Activated CD4-positive, alpha-beta T cell treated with anti-CD3 and anti-CD28 coated beads for 4 hours (primary cell): ENCODE measurements at places on chromosomes 3 and 15.

- DNase-seq: no peak
These were observed 15.5 kb upstream of the ATP8B4 start for GRCh38 chr15:50134524-50135024.

GRCh38 chr3:120894316-120895057, 13.5 kb upstream of the STXBP5L start:
- no peak for DNase-seq

- DNase-seq: no peak
These were observed 24.7 kb downstream of the MYO5A start for GRCh38 chr15:52503788-52504496.

- no peak for DNase-seq
These were observed 27.4 kb upstream of the CD47 start for GRCh38 chr3:108118038-108118768.

DNA sequence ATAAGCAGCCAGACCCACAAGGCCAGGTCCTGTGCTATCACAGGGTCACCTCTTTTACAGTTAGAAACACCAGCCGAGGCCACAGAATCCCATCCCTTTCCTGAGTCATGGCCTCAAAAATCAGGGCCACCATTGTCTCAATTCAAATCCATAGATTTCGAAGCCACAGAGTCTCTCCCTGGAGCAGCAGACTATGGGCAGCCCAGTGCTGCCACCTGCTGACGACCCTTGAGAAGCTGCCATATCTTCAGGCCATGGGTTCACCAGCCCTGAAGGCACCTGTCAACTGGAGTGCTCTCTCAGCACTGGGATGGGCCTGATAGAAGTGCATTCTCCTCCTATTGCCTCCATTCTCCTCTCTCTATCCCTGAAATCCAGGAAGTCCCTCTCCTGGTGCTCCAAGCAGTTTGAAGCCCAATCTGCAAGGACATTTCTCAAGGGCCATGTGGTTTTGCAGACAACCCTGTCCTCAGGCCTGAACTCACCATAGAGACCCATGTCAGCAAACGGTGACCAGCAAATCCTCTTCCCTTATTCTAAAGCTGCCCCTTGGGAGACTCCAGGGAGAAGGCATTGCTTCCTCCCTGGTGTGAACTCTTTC, 39.6 kb downstream of the TGM4 start:
- peak; percentile 59 for DNase-seq

DNA sequence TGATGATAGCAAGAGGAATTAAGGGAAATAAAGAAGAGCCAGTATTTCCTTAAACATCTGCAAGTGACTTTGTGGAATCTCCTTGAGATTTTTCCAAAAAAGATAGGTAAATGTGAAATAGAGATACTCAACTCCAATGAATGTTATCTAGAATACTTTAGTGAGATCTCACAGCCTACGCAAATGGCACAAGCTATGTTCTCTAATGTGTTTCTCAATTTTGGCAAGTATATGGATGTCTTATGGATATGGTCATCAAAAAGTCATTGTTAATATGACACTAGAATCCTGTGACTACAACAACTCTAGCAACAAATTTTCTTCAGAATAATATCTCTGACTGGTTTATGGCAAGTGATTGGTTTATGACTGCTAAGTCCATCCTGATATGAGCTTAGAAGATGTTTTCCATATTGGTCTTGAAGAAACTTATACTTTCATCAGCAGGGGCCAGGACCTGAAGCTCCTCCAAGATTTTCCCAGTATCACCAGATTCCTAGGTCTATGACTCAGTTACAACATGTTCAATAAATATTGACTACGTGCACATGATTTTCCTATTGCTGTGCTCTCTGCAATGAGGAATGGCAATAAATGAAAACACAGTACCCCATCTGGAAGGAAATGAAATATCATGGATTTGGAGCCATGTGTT, 170.9 kb upstream of the THBS1 start:
- DNase-seq: no peak

DNA sequence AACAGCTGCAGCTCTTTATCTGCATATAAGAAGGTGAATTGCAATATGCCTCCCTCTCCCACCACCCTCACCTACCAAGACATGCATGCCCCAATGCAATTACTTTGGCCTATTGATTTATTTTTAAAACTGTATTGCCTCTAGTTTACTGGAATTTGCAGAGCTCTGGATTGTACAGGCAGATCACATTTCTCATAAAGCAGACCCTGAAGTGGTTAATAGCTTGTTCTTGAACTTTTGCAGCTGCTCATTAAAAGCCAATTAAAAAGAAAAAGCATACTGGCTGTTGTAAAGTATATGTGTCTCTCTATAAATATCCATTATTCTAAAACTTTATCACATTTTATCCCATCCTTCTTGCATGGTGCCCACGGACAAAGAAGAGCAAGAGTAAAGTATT, 221.5 kb upstream of the TOPAZ1 start:
- no peak for DNase-seq

GRCh38 chr3:38996193-38996592, 55.6 kb downstream of the SCN11A start:
- no peak for DNase-seq

DNA sequence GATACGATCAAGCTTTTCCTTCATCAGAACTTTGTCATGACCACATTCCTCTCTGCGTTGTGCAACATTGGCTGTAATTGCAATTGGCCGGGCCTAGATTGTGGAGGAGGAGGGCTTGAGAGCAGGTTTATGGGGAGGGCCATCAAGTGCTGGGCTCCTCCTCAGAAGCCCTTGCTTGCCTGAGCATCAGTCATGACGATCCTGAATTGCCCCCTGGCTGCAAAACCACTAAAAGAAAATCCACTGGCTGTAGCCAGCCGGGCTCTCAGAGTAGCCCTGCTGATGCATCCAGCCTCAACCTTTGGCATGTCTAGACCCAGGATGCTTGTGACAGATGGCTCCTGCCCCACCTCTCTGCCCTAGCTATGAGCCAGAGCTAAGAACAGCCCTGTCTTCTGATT, 13.4 kb upstream of the TRH start:
- no peak for DNase-seq

GRCh38 chr3:152301745-152302181, 33.0 kb downstream of the MBNL1 start:
- no peak for DNase-seq

GRCh38 chr3:16482770-16483531, 30.5 kb downstream of the RFTN1 start:
- peak; percentile 11 for DNase-seq

- no peak for DNase-seq
These were observed 5.1 kb downstream of the NLGN1 start for GRCh38 chr3:173402656-173403055.

GRCh38 chr3:12229896-12230295, 59.0 kb upstream of the PPARG start:
- no peak for DNase-seq

DNA sequence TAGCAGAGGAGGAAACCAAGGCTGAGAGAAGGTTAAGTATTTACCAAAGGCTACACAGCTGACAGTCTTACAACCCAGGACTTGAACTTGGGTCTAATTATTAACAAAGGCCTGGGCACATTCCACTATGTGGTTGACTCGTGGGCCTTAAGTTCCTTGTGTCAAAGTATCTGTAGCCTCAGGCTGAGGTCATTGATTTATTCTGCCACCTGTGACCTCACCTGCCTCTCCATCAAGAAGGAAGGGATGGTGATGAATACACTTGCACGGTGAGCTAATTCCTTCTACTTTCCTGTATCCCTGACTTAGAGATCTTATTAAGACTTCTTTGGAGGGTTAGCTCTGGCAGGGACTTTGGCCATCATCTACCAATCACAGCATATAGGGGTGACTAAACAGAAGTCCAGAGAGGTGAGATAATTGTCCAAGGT, 19.9 kb upstream of the LRRC58 start:
- no peak for DNase-seq
